ENCODE measurements at places on chromosomes 11 and 22. TPM values are rescaled to one million over a fixed set of nuclear protein-coding genes. Genes with fewer than 3 reads are reported as not detected.
A peak's percentile ranks its signal among the peaks of the same experiment; 100 is the strongest.

DNA sequence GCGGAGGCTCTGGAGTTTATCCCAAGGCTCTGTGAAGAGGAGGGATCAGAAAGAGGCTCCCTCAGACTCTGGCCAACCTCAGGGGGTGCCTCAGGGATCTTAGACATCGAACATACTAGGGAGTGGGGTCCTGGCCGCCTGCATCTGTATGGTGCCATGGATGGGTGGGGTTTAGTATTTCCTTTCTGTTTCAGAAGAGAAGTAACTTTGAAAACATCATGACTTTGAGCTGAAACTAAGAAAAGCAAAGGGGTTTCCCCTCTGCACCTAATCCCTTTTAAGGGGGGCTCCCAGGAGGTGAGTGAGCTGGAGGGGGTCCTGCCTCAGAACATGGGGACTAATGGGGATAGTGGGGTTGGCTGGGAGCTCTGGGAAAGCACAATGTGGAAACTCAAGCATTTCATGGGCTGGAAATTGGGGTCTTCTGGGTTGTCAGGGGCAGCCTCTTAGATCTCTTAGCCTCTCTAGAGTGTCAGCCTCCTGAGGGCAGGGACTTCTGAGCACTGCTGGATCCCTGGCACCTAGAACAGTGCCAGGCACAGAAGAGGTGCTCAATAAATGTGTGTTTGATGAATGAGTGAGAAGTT lies 11.8 kb upstream of the SSTR3 start:
- DNase-seq = no peak

The RASGRP2 gene
- 68.0 TPM for total RNA-seq

DNA sequence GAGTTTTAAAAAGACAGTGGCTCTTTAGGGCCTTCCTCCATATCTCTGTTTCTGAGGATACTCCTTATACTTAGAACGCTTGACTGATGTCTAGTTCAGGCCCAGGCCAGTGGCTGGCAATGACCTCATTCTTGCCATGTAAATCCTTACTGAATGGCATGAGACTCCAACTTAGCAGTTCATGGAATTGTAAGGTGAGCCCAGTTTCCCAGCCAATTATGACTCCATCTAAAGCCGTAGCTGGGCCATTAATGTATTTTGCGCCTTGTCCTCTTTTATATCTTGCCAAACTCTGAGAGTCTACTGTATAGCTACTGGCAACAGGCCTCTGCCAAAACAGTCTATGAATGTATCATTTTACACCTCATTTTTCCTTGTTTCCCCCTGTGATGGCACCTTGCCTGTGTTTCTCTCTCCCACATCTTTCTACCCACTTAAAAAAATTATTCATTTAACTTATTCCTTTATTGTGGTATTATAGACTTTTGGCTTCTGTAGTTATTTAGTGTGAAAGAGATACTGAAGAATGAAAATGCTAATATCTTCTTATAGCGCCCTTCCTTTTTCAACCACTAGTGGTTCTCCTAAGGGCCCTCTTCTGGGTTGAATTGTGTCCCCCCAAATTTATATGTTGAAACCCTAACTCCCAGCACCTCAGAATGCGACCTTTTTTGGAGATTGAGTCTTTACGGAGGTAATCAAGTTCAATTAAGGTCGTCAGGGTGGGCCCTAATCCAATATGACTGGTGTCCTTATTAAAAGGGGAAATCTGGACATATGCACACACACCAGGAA lies 67.4 kb downstream of the ZNRF3 start:
- DNase-seq = no peak

The YPEL4 gene
- 1.7 TPM for total RNA-seq

DNA sequence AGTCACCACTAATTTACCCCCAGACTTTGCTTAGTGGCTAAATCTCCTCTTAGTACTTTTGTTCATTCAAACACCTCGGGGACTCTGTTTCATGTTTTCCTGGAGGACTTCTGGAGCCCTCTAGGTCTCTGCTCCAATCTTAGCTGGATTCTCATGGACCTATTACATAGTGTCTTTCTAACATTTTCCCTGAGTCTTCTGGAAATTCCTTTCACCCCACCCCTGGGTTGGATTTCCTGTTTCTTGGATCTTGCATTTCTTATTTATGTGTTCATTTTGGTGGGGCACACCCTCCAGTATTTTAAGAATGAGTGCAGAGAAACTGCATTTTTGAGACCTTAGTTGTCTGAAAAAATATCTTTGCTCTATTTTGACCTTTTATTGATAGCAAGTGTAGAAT lies 220.1 kb downstream of the BLID start:
- DNase-seq = no peak

The BACE1 gene
- 24.3 TPM for total RNA-seq

The SEC14L6 gene
- total RNA-seq = 0.90 TPM

The POLR2L gene
- 71.7 TPM for total RNA-seq

DNA sequence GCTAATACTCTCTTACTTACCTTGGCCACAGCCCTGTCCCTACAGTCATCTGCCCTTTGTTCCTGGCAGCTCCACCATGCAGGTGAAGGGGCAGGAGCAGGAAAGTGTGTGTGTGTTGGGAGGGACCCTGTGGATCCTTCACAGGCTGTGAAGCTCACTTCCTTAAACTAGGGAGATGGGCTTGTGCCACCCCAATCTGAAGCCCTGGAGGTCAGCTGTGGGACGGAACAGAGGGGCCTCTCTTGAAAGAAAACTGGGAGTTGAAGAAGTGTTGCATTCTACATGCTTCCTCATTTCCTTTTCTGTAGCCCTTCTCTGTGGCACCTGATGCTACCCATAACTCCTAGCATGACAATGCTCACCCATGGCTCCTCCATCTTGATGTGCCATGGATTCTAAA lies 11.7 kb downstream of the FADS1 start:
- DNase-seq = no peak

- no peak for DNase-seq
Observed at GRCh38 chr22:25818541-25818940, 76.6 kb downstream of the MYO18B start.

DNA sequence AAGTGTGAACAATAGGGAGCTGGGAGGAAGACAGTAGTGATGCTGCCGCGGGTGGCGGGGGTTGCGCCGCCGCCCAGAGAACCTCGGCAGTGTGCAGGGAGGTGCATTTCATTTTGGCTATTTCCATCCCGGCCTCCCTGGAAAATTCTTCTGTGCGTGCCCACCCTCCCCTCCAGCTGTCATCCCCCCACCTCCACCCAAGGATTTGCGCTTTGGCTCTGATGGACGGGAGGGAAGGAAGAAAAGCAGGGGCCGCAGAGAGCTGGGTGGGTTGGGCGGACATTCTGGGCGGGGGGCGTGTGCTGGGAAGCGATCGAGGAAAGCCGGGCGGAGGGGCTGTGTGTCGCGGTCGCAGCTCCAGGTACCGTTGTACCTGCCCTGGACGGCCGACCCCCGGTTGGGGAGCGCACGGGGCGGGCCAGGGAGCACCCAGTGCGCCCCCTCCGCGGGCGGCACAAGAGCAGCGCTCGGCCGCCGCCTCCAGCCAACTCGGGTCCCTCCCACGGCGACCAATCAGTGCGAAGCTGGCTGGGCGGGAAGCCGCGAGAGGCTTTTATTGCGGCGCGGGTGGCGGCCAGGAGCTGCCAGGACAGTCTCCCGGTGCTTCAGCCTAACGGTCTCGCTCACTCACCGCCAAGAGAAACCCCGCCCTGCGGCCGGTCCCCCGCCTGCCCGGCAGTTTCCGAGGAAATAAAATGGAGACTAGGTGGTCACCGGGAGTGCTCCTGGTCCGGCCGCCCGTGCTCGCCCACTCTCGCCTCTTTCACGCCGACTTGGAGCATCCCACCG lies 1.6 kb downstream of the NCAM1 start:
- DNase-seq = no peak

The C11orf97 gene
- not detected for total RNA-seq

The UCP3 gene
- total RNA-seq = 2.0 TPM

The MRPL49 gene
- total RNA-seq = 55.9 TPM

DNA sequence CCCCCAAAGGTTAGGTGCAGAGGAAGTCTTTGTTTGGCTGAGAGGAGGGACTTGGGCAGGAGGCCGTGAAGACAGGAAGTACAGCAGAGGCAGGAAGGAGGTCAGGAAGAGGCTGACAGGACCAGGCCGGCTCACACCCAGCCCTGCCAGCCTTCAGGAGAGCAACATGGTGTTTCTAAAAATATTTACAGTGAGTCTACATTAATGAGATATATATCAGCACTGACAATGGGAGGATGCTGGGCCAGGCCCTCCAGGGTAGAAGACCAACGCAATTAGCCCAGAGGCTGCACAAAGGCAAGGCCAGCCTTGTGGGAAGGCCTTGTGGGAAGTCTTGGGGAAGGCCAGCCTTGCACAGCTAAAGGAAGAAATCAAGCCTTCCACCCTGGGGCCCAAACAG lies 7.9 kb upstream of the APLNR start:
- DNase-seq = no peak

GRCh38 chr11:44008088-44008501 lies 39.7 kb upstream of the ACCSL start:
- no peak for DNase-seq

DNA sequence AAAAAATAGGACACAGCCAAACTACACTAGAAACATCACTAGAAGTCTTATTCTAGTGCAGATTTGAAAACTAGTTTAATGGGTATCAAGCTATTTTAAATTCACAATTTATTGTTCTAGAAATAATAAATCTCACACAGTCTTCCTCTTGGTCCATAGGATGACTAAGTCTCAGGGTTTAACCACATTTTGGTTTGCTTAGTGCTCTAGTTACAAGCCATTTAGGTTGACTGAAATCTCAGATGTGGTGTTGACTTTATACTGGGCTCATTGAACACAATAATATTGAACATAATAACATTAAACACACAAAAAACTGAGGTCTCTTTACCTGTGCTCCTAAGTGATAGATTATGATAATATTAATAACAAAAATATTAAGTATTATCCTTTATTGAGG lies 760.3 kb upstream of the CCDC179 start:
- no peak for DNase-seq

- DNase-seq = no peak
Observed at GRCh38 chr22:43308060-43308830, 34.9 kb downstream of the SCUBE1 start.

DNA sequence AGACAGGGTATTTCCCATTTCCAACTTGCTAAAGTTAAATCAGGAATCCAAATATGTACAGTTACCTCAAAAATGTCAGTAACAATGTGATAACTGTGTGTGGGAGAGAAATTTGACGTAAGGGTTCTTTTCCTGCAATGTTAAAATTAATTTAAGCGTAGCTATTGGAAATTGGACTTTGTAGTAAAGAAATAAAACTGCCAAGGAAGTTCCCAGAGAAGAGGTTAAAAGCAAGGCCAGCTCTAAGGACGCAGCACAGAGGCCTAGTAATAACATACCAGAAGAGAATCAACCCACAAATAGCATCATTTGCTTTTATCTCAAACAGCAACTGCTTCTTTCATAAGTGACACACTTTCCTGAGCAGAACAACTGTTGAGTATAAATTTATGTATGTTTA lies 36.8 kb upstream of the GRIA4 start:
- no peak for DNase-seq

GRCh38 chr11:14270690-14271542 lies 88.1 kb downstream of the RRAS2 start:
- no peak for DNase-seq

- DNase-seq = no peak
Observed at GRCh38 chr22:30747493-30747892, 52.8 kb downstream of the OSBP2 start.

- no peak for DNase-seq
Observed at GRCh38 chr11:124791626-124792341, 8.4 kb downstream of the MSANTD2 start.

- peak; percentile 13 for DNase-seq
Observed at GRCh38 chr11:91981995-91982394, 242.6 kb upstream of the FAT3 start.

DNA sequence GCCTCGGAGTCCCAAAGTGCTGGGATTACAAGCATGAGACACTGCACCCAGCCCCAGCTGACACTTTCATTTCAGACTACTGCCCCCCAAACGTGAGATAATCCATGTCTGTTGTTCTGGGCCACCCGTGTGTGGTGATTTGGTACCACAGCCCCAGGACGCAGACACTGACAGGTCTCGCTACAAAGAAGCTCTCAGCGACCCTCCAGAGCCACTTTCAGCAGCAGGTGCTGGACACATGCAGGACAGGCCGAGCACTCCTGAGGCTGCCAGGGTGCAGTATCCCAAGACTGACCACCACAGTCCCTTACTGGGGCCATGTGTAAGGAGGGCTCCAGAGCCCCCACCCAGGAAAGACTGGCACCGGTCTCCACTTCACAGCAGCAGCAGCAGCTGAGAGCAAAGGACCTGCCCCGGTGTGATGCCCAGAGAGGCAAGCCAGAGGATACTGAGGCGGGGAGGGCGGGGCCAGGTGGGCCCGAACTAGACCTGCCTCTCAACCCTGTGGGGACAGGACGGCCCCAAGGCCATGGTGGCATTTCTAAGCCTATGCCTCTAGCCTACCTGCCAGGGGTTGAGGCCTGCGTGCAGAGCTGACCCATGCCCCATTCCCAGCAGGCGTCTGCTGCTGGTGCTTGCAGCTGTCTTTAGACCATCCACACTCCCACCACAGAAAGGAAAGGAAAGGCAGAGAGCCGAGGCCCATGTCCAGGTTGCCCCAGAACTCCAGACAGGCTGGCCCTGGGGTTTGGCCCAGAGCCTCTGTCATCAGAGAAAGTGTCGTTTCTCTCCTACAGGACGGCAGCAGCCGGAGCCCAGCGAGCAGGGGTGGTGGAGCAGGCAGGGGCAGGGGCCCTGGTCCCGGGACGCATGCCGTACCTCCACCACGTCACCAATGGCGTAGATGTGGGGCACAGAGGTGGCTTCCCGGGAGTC lies 28.0 kb upstream of the GNB1L start:
- DNase-seq = no peak

The RIMBP3C gene
- under 0.01 TPM for total RNA-seq

DNA sequence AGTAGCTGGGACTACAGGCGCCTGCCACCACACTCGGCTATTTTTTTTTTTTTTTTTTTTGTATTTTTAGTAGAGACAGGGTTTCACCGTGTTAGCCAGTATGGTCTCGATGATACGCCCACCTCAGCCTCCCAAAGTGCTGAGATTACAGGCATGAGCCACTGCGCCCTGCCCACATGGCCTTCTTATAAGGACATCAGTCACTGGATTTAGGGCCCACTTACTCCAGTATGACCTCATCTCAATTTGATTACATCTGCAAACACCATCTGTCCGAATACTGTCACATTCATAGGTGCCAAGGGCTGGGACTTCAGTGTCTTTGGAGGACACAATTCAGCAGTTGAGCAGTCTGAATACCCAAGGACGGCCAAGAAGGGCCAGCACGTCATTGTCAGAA lies 8.2 kb upstream of the PRR5 start:
- no peak for DNase-seq

DNA sequence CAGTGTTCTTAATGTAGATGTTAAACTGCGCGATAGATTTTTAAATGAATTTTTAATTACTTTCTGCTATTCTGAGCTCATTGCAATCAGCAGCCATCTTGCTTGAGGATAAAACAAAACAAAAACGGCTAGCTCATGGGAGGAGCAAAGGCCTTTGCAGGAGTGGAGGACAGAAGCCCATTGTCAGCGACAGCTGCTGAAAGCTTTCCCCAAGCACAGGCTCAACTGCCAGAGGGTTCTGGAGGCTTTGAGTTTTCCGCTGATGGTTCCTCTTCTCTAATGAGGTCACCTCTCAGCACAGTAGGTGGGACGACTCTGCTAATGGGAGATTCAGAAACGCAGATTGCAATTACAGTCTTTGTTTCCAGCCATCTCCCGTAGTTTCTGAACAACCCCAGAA lies 167.1 kb upstream of the TTC12 start:
- no peak for DNase-seq

- DNase-seq = peak; percentile 96
Observed at GRCh38 chr22:32528984-32529982, 54.7 kb downstream of the FBXO7 start.
